ENCODE measurements at places on chromosomes 2 and 18.

DNA sequence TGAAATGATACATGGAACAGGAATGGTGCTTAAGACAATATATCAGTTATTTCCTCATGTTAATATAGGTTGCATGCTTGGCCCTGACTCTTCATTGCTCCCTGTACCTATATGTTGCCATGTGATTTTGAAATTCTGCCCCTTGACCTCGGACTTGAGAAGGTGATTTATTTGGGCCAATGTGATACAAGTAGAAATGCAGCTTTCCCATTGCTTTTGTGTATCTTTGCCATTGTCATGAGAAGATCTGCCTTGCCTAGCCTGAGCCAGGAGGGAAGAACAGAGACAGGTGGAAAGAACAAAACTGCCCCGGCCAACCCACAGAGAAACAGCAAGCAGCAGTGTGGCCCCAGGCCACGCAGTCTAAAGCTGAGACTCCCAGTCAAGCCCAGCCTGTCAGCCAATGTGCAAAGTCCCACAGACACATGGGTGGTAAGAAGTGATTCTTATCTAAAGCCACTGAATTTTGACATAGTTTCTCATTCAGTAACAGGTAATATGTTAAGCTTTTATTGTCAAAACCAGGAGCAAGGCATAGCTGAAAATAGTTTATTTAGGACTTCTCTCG lies 245.7 kb upstream of the RND3 start:
- DNase-seq: no peak

DNA sequence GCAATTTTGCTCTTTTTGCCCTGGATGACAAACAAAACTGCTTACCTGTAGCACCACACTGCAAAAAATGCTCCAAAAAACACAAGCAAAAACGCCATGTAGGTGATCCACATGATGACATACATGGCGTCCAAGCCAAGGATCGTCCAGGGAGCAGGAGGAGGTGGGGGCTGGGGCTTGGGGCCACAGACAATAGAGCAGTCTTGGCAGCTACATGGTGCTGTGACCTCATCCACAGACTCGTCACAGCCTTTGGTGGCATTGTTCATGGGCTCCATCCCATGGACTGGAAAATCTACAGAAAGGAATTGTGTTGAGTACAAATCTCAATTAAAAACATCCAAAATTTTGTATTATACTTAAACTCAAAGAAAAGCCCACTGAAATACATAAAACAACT lies 26.1 kb downstream of the NPC1 start:
- DNase-seq: no peak

- DNase-seq: no peak
Observed at GRCh38 chr18:36158266-36158867, 28.7 kb downstream of the ELP2 start.

GRCh38 chr2:236959876-236960275 lies 125.8 kb upstream of the COPS8 start:
- DNase-seq: no peak

GRCh38 chr2:68789603-68790002 lies 55.0 kb downstream of the ARHGAP25 start:
- no peak for DNase-seq

GRCh38 chr2:85561280-85562212 lies at the start of gene GGCX:
GGCX (minus strand) TSS chr2:85561493; CDS start chr2:85561428, 65 bp downstream.
- peak; percentile 94 for DNase-seq

DNA sequence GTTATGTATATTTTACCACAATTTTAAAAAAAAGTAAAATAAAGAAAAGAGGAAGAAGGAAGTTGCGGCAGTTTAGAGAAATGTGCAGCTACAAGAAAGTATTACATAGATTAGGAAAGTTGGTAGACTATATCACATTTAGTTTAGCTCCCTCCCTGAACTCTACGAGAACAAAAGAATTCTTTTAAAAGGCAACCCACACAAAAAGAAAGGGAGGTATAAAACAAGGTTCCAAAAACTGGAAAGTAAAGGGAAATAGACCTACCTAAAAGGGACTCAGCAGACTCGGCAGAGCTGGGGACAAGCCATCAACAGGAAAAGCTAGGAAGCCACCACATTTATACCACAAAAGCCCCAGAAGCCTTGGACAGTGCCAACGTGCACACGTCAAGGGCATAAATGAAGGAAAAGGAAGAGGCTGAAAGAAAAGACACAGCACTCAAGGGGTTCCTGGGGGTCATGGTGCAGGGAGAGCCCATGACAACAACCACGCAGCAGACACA lies 9.1 kb downstream of the TMEM127 start:
- no peak for DNase-seq

DNA sequence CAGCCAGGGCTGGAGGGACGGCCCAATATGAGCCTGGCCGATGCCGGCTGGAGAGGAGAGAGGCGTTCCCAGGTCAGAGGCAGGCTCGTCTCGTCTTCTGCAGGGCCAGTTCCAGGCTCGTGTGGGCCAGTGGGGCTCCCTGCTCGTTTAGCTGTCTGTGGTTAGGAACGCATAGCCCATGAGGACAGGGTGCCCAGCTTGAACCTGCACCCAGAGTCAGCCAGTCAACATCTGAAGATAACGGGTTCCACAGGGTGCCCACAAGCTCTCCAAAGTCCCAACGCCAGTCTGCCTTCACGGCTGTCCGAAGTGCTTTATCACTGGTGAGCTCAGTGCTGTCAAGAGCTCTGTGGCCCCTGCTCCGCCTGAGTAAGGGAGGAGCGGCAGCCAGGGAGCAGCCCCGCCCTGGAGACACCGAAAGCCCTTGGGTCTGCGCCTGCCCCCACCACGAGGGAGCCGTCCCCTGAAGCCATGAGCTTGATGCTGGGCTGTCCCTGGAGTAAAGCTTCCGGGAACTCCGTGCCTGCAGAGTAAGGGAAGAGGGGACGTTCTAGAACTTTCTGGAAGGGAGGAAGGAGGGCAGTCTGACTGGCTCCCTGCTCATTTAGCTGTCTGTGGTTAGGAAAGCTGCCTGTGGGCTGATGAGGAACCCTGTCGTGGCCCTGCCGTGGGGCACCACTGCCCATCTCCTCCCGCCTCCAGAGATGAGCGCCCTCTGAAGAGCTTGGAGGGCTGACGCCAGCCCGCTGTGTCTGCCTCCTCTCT lies 2.7 kb upstream of the HSBP1L1 start:
- DNase-seq: no peak

GRCh38 chr2:11532416-11533055 lies 1.3 kb upstream of the GREB1 start:
- no peak for DNase-seq

GRCh38 chr18:12233378-12233777 lies 20.8 kb upstream of the CIDEA start:
- no peak for DNase-seq

DNA sequence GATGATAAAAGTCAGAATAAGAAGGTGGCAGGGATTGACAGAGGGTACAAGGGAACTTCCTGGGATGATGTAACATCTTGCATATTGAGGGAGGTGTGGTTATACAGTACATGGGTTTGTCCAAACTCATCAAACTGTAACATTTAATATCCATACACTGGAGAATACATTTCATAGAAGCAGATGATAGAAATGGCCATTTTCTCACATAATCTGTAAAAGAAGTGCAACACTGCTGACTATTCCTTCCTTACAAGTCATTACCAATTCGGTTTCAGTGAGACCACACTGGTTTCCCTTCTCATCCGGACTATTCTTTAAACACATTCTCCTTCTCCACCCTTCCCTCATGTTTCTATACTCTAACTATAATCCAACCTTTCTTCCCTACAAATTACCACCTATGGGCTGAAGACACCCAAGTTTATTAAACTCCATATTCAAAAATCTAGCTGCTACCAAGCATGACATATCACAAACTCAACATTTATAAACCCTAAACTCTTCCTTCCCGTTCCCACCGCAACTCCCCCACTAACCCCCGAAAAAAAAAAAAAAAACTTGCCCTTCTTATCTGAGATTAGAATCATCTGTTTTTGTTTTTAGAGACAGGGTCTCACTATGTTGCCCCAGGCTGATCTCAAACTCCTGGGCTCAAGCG lies 1.6 kb downstream of the COX7A2L start:
- DNase-seq: no peak

GRCh38 chr2:111196435-111196834 lies 75.7 kb downstream of the BCL2L11 start:
- no peak for DNase-seq

DNA sequence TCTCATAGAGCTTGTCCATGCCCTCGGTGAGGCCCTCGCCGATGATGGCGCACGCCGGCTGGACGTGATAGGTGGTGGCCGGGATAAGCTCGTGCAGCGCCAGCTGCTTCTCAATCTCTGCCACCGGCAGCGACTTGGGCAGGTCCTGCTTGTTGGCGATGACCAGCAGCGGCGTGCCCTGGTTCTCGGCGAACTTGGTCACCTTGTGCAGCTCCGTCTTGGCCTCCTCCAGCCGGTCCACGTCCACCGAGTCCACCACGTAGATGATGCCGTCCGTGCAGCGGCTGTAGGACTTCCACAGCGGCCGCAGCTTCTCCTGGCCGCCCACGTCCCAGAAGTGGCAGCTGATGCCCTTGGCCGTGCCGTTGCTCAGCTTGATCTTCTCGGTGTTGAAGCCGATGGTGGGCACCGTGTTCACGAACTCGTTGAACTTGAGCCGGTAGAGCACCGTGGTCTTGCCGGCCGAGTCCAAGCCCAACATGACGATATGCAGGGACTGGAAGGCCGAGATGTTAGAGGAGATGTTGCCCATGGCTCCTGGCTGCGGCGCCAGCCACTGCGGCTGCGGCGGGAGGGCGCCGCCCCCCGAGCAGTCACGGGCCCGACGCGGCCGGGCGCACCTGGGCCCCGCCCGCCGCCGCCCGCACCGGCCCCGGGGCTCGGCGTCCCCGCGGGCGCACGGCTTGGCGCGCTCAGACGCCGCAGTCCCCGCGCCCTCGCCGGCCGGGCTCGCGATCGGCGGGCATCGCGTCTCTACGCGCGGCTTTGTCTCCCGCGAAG lies 636 bp downstream of the ARL4C start:
- DNase-seq: no peak

DNA sequence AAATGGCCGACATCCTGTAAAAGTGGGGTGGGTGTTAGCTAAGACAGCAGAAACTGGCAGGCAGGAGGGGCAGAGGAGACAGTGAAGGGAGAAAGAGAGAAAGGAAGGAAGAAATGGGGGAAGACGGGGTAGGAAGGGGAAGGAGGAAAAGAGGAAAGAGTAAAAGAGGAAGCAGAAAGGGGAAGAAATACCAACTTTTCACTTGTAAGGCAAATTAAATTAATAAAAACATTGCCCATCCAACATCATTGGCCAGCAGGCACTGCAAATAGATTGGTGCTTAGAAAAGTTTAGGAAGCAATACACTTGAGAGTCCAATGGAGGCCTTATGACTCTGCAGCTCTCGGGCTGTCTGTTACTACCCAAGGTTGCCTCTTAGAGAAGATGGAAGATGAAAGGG lies 116.7 kb downstream of the TNS1 start:
- no peak for DNase-seq

- DNase-seq: no peak
Observed at GRCh38 chr2:95068256-95068655, 42.7 kb downstream of the MAL start.
